ENCODE measurements at places on chromosomes 11 and 22.
A peak's percentile ranks its signal among the peaks of the same experiment; 100 is the strongest.

GRCh38 chr22:31929167-31929930 is 15.0 kb upstream of the YWHAH start:
- H3K4me1 ChIP-seq, result peaks cover 3% of the 10 kb centered on the region
- no peak for DNase-seq
- H3K36me3 ChIP-seq, result no peaks in the 10 kb centered on the region
- H3K27me3 ChIP-seq, result peaks cover 22% of the 10 kb centered on the region
- H3K27ac ChIP-seq, result no peak overlapping the region

DNA sequence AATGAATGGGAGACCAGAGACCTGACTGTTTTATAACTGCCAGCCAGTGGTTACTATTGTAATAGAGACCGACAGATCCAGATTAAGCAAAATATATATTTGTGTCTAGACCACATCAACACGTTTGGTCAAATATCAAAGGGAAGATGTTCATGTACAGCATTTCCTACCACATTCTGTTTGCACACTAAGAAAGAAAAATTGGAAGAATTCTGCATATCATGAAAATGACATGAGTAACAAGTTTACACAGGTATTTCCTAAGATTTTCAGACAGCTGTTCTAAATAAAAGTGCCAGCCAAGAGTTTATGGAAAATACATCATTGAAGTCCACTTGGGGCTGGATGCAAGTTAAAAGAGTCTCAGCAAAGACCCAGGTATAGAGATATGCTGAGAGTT is 145.5 kb upstream of the ANO3 start:
- no peak for DNase-seq
- no peaks in the 10 kb centered on the region for H3K27me3 ChIP-seq
- no peak overlapping the region for H3K4me3 ChIP-seq
- peaks cover 2% of the 10 kb centered on the region for H3K4me1 ChIP-seq

- no peaks in the 10 kb centered on the region for H3K36me3 ChIP-seq
- H3K4me3 ChIP-seq, result no peak overlapping the region
- no peak overlapping the region for H3K27ac ChIP-seq
- DNase-seq, result no peak
- H3K4me1 ChIP-seq, result peaks cover 7% of the 10 kb centered on the region
These were observed 1336.9 kb downstream of the BRD1 start for GRCh38 chr22:48490500-48491411.

- H3K27ac ChIP-seq, result no peak overlapping the region
- DNase-seq, result no peak
- H3K36me3 ChIP-seq, result no peaks in the 10 kb centered on the region
- H3K4me1 ChIP-seq, result peaks cover 12% of the 10 kb centered on the region
- H3K27me3 ChIP-seq, result peaks cover 4% of the 10 kb centered on the region
- no peak overlapping the region for H3K4me3 ChIP-seq
These were observed 3.8 kb upstream of the SMCO4 start for GRCh38 chr11:93547028-93547427.

- no peak overlapping the region for H3K4me3 ChIP-seq
- no peak overlapping the region for H3K27ac ChIP-seq
- no peaks in the 10 kb centered on the region for H3K4me1 ChIP-seq
- no peak for DNase-seq
These were observed 2.0 kb downstream of the MYOD1 start for GRCh38 chr11:17721242-17721999.

- H3K4me3 ChIP-seq, result no peak overlapping the region
- H3K4me1 ChIP-seq, result peaks cover 5% of the 10 kb centered on the region
- H3K36me3 ChIP-seq, result no peaks in the 10 kb centered on the region
- H3K27me3 ChIP-seq, result peaks cover 8% of the 10 kb centered on the region
- no peak for DNase-seq
These were observed 976 bp downstream of the HBD start for GRCh38 chr11:5233307-5233706.

GRCh38 chr11:62443390-62444235 is 24.8 kb downstream of the SCGB1A1 start:
- peak overlapping the region; percentile 94 for H3K27ac ChIP-seq
- H3K4me3 ChIP-seq, result peak overlapping the region; percentile 90
- peaks cover 1% of the 10 kb centered on the region for H3K36me3 ChIP-seq
- no peak for DNase-seq

DNA sequence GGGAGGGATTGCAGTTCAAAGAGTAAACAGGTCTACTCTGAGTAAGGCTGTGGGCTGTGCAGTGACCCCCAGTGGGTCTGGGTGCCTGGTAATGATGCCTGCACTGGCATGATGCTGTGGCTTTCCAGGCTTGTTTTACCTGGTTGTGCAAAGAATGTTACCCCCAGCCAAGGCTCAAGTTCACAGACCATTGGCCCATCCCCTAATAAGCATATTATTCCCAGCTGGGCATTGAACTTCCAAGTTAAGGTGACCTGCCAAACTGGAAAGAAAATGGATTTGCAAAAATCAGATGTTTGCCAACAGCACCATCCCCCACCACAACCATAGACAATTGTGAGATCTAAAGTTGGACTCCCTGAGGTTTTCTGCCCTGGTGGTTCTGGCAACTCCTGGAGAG is 7.9 kb upstream of the EHF start:
- no peaks in the 10 kb centered on the region for H3K36me3 ChIP-seq
- no peak overlapping the region for H3K4me3 ChIP-seq
- no peak for DNase-seq

GRCh38 chr11:58958500-58958899 is 19.2 kb downstream of the GLYATL1 start:
- no peaks in the 10 kb centered on the region for H3K27me3 ChIP-seq
- H3K4me3 ChIP-seq, result no peak overlapping the region
- peak; percentile 60 for DNase-seq

GRCh38 chr11:79678780-79679452 is 238.1 kb upstream of the TENM4 start:
- DNase-seq, result no peak
- H3K4me3 ChIP-seq, result no peak overlapping the region
- H3K27ac ChIP-seq, result no peak overlapping the region
- H3K27me3 ChIP-seq, result no peaks in the 10 kb centered on the region
- H3K4me1 ChIP-seq, result no peaks in the 10 kb centered on the region

DNA sequence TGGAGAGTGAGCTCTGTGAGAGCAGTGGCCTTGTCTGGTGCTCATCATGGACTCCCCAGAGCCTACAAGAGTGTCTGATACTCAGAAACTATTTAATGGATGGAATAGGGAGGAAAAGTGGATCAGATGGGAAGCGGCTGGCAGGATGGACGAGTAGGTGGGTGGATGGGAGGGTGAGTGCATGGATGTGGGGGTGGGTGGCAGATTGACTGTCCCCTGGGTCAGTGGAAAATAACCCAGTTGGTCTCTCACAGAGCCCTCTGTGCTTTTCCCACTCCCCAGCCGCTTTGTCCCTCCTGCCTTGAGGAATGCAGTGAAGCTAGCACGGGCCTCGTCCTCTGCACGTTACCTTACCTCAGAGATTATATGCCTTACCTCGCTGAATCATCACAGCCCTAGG is 5.9 kb downstream of the SPI1 start:
- peaks cover 26% of the 10 kb centered on the region for H3K36me3 ChIP-seq
- H3K4me3 ChIP-seq, result no peak overlapping the region
- peak overlapping the region; percentile 29 for H3K27ac ChIP-seq
- no peak for DNase-seq
- H3K4me1 ChIP-seq, result peaks cover 30% of the 10 kb centered on the region
- H3K27me3 ChIP-seq, result no peaks in the 10 kb centered on the region

GRCh38 chr11:8257003-8257664 is 6.5 kb downstream of the LMO1 start:
- H3K4me1 ChIP-seq, result no peaks in the 10 kb centered on the region
- peaks cover 14% of the 10 kb centered on the region for H3K27me3 ChIP-seq
- H3K4me3 ChIP-seq, result no peak overlapping the region
- H3K27ac ChIP-seq, result no peak overlapping the region
- no peak for DNase-seq

DNA sequence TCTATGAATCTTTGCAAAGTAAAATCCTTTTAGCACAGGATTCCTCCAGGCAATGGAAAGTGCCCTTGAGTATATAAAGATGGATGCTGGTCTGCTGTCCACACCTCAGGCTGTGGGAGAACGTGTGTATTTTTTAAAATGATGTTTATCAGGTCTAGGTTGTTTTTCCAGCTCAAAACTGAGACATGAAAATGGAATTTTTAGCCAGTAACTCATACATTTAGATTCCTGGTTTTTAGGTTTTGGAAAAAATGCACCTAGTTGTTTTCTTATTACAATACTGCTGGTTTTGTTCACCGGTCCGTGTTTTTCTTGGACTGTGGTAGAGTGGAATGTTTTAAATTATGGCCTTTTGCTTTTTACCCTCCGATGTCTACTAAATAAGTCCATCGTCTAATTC is 554.7 kb downstream of the SOX6 start:
- H3K36me3 ChIP-seq, result no peaks in the 10 kb centered on the region
- no peaks in the 10 kb centered on the region for H3K27me3 ChIP-seq
- H3K4me3 ChIP-seq, result no peak overlapping the region
- DNase-seq, result no peak
- H3K27ac ChIP-seq, result no peak overlapping the region

DNA sequence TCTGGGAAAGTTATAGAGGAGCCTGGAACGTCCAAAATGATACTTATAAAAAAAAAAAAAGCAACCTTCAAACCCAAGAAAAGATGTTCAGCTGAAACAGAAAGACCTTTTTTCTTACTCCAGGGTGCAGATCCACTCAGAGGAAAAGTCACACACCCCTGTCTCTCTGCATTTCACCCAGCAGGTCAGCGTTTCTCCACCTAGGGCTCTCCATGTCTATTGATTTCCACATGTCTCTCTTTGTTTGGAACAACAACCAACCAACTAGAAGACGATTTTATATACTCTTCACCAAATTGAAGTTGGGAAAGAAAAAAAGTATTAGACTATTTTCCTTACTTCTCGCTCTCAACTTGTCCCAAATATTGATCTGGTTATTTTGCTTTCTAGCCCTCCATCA is 42.2 kb upstream of the BLID start:
- no peak for DNase-seq
- H3K4me3 ChIP-seq, result no peak overlapping the region
- peaks cover 9% of the 10 kb centered on the region for H3K4me1 ChIP-seq
- no peaks in the 10 kb centered on the region for H3K36me3 ChIP-seq

DNA sequence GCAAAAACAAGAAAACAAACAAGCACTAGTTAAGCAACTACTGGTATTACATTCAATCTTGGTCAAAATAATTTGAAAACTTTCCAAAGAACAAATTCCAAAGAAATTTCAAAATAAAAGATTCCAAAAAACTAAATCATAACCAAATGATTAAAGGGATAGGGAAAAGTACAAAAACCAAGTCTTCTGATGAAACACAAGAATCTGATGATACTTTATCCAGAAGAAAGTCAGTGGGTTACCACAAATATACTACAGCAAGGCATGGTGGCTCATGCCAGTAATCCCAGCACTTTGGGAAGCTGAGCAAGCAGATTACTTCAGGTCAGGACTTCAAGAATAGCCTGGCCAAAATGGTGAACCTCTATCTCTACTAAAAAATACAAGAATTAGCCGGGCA is 59.1 kb downstream of the NUP98 start:
- no peak overlapping the region for H3K27ac ChIP-seq
- no peaks in the 10 kb centered on the region for H3K4me1 ChIP-seq
- H3K36me3 ChIP-seq, result peaks cover 32% of the 10 kb centered on the region

- peaks cover 6% of the 10 kb centered on the region for H3K27me3 ChIP-seq
- no peak for DNase-seq
- no peaks in the 10 kb centered on the region for H3K4me1 ChIP-seq
- H3K4me3 ChIP-seq, result no peak overlapping the region
- H3K27ac ChIP-seq, result no peak overlapping the region
These were observed 71.4 kb upstream of the SEZ6L start for GRCh38 chr22:26097840-26098239.

DNA sequence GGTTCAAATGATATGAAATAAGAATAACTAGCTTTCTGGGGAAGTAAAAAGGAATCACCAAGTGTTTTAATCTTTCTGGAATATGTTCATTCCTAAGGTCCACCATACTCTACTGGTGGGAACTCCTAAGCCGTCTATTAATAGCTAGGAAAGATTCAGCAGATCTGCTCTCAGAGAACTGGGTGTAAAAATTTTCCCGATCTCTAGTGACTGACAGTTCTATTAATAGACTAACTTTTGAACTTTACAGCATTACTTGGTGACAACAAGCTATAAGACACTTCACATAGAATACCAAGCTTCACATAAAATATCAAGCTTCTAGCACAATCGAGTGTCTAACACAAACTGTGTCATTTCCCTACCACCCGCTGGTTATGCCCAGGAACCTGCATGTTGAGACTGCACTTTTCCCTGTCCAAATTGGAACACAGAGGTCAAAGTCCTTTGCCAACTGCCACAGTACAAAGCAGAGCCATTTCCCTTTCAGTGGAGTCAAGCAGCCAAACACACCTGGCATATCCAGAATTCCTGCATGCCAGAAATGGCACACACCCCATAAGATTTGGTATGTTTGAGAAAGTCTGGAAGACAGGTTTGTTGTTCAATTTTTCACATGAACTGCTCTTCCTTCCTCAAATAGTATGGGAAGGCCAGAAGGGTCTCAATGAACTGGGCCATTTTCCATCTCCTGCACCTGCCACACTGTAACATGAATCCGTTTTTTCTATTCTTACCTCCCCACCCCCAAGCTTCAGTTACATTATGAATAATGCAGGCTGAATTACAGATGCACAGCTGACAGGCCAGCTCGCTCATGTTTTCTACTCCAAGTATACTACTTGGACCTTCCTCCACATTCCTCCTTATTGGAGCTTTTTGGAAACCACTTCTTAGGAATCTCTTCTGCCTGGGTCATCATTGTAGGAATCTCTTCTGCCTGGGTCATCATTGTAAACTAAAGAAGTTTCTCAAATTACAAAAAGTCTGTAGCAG is 3.7 kb downstream of the OSBP start:
- H3K27me3 ChIP-seq, result no peaks in the 10 kb centered on the region
- DNase-seq, result no peak
- no peak overlapping the region for H3K4me3 ChIP-seq

DNA sequence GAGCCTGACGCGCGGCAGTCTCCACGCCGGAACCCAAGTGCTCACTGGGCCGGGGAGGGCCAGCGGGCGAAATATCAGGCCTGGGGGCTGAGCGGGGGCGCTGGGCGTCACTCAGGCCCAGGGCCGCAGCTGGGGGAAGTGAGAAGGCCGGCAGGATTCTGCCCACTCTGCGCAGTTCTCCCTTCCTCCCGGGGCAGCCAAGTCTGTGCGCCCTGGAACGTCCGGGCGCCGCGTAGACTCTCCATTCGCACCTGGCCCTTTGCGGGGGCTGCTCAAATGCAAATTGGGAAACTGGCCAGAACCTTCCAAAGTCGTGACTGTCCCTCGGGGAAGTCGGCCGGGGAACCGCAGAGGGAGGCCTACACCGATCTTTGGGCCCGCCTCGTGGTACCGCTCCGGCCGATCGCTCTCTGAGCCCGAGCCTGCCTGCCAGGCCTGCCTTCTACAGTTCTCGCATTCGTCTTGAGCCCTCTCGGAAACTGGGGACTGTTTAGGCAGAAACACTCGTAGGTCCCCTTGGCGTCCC is 2.2 kb upstream of the SLC6A5 start:
- no peak for DNase-seq
- peaks cover 24% of the 10 kb centered on the region for H3K27me3 ChIP-seq
- H3K27ac ChIP-seq, result no peak overlapping the region

GRCh38 chr22:36197065-36197440 is 4.6 kb downstream of the APOL4 start:
- peaks cover 14% of the 10 kb centered on the region for H3K27me3 ChIP-seq
- no peak overlapping the region for H3K27ac ChIP-seq
- no peaks in the 10 kb centered on the region for H3K36me3 ChIP-seq
- no peak overlapping the region for H3K4me3 ChIP-seq
